ENCODE measurements at places on chromosomes 12 and 14.

DNA sequence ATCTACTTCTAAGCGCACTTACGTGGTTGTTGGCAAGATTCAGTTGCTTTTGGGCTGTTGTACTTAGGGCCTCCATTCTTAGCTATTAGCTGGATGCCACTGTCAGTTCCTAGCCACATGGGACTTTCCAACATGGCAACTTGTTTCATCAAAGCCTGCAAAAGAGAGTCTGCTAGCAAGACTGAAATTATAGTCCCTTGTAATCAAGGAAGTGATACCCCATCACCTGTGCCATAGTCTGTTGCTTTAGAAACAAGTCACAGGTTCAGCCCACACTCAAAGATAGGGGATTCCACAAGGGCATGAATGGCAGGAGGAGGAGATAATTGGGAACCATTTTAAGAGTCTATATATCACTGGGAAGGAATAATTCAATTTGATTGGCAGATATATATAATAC, 27.1 kb upstream of the SLC17A8 start:
- no peak for DNase-seq

GRCh38 chr12:2507814-2508213, 287.0 kb upstream of the FKBP4 start:
- no peak for DNase-seq

- DNase-seq = no peak
These were observed 75.3 kb downstream of the ACACB start for GRCh38 chr12:109191621-109192250.

- DNase-seq = no peak
These were observed 180.9 kb downstream of the EXOC5 start for GRCh38 chr14:57087841-57088240.

DNA sequence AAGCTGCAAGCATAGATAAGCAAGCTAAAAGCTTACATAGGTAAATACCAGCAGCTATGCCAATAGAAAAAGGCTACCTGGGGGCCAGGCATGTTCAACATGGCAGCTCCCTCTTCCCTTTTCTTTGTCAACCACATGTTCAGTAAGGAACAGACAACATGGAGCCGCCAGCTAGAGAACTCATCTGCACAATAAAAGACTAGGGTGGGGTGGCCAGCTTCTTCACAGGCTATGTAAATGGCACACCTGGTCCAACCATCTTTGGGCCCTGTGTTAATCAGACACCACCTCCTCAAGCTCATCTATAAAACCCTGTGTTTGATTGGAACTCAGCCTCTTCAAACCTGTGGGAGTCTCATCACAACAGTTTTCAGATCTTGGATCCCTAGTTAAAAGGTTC, 129.7 kb upstream of the TMPO start:
- no peak for DNase-seq

DNA sequence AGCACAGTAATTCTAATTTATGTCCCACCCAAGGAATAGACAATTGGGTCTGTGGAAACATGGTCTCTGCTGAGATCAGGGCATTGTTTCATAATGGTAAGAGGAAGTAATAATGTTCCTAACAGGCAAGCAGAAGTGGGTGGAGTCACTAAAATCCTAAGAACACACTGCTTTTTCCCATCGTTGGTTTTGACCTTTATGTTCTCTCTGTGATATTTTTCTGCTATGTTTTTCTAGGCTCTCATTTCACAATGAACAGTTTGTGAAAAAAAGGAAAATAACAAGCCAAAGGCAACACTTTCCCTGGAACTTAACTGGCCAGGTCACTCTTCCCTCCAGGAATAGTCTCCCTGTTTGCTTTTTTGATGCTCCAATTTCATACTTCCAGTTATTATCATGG, 80.6 kb upstream of the OVCH1 start:
- DNase-seq = no peak

GRCh38 chr12:56143217-56143616, 9.2 kb upstream of the MYL6B start:
- no peak for DNase-seq

- no peak for DNase-seq
These were observed 23.6 kb downstream of the TMEM30B start for GRCh38 chr14:61257469-61258057.

GRCh38 chr12:54431911-54432814, 13.1 kb upstream of the ITGA5 start:
- no peak for DNase-seq

DNA sequence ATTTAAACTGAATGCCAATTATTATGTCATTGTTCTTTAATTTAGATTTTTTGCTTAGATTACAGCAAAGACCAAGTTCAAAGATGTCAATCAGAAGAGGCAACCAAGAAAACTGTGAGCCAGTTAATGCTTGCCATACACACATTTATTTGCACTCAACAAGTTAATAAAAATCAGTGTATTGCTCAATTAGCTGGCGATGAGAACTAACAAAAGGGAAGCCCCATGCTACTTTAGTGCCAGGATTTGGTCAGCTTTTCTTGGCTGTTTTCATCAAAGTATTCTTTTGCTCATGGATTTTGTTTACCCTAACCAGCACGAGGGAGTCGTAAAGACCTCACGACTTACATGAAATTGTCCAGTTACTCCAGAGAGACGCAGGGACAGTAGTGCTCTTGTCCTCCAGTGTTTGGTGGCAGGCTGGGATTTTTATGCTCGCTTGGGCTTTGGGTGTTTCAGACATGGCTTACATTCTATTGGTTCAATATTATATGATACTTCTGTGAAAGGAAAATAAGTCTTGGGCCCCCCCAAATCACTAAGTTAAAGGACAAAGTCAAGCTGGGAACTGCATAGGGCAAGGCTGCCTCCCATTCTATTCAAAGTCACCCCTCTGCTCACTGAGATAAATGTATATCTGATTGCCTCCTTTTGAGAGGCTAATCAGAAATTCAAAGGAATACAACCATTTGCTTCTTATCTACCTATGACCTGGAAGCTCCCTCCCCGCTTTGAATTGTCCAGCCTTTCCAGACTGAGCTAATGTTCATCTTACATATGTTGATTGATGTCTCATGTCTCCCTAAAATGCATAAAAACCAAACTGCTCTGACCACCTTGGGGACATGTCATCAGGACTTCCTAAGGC, 7.4 kb upstream of the B4GALNT1 start:
- DNase-seq = no peak

DNA sequence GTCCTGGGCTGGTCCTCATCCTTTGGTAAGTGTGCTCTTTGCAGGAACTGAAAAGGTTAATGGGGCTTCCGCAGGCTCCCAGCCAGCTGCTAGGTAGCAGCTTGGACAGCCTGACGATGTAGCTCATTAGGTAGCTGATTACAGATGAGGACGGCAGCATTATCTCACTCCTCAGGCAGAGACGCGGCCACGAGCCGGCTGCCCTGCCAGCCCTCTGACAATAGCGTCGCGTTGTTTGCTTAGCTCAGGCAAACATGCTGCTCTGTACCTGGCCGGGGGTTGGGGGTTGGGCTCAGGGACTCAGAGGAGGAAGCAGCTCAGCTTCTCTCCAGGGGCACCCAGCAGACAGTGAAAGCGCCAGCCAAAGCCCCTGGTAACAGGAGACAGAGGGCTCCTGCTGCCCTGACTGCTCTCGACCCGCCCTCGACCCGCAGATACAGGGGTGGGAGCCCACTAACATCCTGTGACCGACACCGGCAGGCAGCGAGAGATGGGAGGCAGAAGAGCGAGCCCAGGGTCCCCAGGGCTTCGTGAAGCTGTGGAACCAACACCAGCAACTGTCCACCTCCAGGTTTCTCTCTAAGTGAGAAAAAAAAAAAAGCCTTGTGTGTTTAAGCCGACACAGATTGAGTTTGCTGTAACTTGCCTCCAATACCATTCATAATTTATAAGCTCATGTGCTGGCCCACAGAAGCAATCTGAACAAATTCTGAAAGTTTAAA, 53.4 kb upstream of the DLK1 start:
- no peak for DNase-seq

GRCh38 chr12:42104784-42105183, 39.9 kb downstream of the GXYLT1 start:
- DNase-seq = no peak

GRCh38 chr12:40551466-40551865, 140.8 kb upstream of the CNTN1 start:
- DNase-seq = no peak

- DNase-seq = no peak
These were observed 88.1 kb upstream of the CPSF6 start for GRCh38 chr12:69151254-69151764.

DNA sequence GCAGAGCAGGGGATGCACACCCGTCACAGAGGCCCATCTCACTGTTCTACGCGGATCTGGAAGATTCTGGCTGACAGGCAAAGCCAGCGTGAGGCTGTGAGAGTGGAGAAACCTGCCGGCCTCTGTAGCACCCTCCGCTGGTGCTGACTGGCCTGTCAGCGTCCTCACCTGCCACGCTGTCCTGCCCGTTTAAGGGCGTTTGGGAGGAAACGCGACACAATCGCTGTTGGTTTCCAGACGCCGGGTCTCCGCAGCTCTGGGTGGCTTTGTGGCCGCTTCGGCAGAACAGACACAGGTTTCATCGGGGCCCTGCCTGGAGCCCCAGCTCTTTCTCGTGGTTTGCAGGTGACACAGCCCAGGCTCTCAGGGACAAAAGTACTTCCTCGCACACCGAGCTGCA, 70.6 kb downstream of the NOC4L start:
- DNase-seq = no peak

DNA sequence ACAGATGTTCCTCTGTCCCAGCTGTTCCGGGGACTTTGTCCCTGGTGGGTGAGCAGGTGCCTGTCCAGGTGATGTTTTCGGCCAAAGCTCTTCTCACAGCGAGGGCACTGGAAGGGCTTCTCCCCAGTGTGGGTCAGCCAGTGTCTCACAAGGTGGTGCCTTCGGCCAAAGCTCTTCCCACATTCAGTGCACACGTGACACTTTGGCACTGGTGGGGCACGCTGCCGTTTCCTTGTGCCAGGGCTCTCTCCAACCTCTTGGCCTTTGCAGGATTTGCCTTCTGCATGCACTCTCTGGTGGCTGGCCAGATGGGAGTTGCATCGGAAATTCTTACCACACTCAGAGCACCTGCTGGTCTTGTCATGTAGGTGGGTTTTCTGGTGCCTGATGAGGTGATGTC, 7.7 kb downstream of the ZNF641 start:
- DNase-seq = no peak

DNA sequence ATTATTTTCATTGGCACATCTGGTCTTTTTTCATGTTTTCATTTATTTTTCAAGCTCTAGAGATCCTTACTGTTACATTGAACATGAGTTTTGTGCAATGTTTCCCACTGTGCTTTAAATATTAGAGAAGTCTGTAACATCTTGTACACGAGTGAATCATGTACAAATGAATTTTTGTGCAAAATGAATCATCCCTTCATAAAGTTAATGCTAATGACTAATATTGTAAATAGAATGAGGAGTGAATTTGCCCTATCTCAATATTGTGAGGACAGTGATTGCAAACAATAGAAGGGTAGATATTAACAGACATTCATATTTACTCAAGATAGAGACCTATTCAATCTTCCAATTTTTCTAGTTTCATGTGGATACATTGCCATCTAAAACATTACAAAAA, 463.3 kb upstream of the FOXG1 start:
- DNase-seq = no peak

- no peak for DNase-seq
These were observed 183.1 kb downstream of the ALG10 start for GRCh38 chr12:34205401-34205800.

GRCh38 chr14:27686137-27686536, 1080.5 kb upstream of the FOXG1 start:
- no peak for DNase-seq

DNA sequence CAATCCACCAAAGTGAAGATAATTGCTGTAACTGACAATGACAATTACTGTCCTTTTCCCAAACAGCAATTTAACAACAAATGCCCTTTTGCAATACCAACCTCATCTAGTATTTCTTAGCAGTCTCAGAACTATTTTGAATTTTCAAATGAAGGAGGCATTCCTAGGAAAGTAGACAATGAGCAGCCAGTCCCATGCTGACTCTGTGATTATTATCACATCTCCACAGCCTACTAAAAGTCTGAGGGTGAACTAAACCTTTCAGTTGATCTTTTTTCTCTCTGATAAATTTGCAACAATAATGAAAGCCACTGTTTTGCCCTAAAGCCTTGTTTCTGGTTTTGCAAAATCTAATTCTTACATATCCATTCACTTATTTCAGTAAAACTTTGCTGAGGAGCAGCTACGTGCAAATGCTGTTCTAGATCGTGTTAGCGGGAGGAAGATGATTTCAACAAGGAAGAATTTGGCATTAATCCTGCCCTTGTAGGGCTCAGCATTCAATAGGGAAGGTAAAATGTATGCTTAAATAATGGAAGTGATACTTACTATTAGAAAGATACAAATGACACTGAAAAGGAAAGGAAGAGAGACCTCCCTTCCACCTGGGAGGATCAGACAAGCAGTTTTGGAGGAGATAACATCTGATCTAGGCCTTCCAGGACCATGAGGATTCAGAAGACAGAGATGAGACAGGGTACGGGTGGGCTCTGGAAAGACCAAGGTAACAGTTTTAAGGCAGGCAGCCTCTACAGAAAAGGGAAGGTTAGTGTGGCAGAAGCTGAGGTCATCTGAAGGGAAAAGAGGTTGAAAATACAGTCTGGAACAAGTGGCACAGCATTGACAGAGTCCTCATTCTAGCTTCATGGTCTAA, 47.4 kb downstream of the SLC38A1 start:
- DNase-seq = no peak

GRCh38 chr12:109439181-109439580, 37.9 kb downstream of the KCTD10 start:
- no peak for DNase-seq

GRCh38 chr14:36222952-36223468, 46.5 kb upstream of the PTCSC3 start:
- DNase-seq = no peak

DNA sequence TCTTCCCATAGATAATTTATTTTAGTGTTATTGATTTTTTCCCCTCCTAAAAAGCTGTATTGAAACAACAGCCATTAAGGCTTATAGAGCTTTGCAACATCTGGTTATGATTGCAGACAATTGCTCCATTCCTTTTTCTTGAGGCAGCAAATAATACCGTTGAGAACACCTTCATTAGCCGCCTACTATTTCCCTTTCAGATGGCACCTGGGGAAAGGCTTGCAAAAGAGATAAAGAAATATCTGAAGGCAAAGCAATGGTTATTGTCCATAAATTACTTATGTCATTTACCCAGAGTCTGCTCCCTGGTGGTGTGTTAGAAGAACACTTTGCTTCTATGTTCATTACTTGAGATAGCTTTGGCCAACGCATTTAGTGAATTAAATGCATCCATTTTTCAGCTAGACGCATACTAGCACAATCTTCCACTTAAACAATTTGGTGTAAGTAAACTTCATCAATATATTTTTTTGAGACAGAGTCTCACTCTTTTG, 377.8 kb downstream of the KCNH5 start:
- DNase-seq = no peak

- DNase-seq = no peak
These were observed 25.9 kb downstream of the PKP2 start for GRCh38 chr12:32870716-32871115.

- no peak for DNase-seq
These were observed 52.8 kb downstream of the SLC38A6 start for GRCh38 chr14:61033855-61034254.

GRCh38 chr14:51680031-51680430, 28.3 kb downstream of the FRMD6 start:
- DNase-seq = no peak
